ENCODE measurements at places on chromosomes 5 and 9. TPM values are rescaled to one million over a fixed set of nuclear protein-coding genes. Genes with fewer than 3 reads are reported as not detected.

GRM6 gene
- not detected for total RNA-seq

CATSPER3 gene
- not detected for total RNA-seq

CLTA gene
- 389 TPM for total RNA-seq

IL7R gene
- 0.82 TPM for total RNA-seq

RAPGEF1 gene
- 87.3 TPM for total RNA-seq

PLCXD3 gene
- total RNA-seq = not detected

CCDC152 gene
- 0.23 TPM for total RNA-seq

SPATA31D4 gene
- total RNA-seq = not detected

DNA sequence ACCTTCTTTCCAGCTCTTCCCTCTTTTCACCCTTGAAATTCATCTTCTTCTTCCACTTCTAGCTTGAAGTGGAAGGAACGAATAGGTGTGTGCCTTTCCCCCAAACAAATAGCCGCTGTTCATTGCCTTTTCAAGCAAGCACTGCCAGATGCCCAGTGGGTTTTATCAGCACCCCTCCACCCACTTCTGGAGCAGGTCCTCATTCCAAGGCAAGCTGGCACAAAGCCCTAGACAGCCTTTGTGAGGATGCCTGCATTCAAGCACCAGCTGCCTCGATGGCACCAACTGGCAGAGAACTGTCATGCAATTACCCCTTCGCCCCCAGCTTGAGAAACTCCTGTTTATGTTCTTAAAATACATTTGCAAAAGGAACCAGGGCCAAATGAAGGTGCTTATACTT is 36.5 kb downstream of the SERINC5 start:
- no peak for DNase-seq

- no peak for DNase-seq
These were observed 49.6 kb downstream of the ANKDD1B start for GRCh38 chr5:75660678-75661465.

GRCh38 chr5:81533629-81534405 is 139.9 kb upstream of the ACOT12 start:
- no peak for DNase-seq

GRCh38 chr5:154712518-154713437 is 42.4 kb upstream of the LARP1 start:
- DNase-seq = no peak

DNA sequence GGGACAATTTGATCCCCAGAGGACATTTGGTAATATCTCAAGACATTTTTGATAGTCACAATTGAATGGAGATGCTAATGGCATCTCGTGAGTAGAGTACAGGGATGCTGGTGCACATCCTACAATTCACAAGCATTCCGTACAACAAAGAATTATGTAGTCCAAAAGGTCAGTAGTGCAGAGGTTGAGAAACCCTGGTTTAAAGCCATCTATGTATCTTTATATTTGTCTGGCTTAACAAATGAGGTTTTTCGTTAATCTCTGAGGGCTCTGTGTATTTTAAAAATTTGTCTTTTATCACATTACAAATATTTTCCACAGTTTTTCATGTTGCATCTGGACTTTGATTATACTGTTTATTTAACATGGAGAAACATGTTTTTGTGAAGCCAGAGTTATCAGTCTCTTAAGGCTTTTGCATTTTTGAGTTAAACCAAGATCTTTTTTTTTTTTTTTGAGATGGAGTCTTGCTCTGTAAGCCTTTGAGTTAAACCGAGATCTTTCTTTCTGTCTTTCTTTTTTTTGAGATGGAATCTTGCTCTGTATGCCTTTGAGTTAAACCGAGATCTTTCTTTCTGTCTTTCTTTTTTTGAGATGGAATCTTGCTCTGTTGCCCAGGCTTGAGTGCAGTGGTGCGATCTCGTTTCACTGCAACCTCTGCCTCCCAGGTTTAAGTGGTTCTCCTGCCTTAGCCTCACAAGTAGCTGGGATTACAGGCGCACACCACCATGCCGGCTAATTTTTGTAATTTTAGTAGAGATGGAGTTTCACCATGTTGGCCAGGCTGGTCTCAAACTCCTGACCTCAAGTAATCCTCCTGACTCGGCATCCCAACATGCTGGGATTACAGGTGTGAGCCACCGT is 2.8 kb downstream of the HSDL2 start:
- DNase-seq = no peak

DNA sequence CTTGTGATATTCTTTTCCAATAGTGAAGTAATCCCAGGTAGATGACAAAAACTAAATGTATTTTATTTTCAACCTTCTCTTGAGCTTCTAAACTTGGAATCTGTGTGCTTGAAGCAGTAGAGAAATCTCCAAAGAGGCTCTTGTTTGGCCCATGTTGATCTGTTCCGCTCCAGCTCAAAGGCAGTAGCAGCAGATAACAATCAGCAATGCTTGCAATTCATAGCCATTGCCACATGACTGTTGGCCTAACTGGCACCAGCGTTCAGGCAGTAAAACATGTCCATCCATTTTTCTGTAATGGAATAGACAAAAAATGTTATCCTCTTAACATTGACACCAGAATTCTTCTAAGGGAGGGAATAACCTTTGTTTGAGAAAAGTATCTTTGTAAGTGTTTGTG is 270.7 kb upstream of the MSX2 start:
- no peak for DNase-seq

DNA sequence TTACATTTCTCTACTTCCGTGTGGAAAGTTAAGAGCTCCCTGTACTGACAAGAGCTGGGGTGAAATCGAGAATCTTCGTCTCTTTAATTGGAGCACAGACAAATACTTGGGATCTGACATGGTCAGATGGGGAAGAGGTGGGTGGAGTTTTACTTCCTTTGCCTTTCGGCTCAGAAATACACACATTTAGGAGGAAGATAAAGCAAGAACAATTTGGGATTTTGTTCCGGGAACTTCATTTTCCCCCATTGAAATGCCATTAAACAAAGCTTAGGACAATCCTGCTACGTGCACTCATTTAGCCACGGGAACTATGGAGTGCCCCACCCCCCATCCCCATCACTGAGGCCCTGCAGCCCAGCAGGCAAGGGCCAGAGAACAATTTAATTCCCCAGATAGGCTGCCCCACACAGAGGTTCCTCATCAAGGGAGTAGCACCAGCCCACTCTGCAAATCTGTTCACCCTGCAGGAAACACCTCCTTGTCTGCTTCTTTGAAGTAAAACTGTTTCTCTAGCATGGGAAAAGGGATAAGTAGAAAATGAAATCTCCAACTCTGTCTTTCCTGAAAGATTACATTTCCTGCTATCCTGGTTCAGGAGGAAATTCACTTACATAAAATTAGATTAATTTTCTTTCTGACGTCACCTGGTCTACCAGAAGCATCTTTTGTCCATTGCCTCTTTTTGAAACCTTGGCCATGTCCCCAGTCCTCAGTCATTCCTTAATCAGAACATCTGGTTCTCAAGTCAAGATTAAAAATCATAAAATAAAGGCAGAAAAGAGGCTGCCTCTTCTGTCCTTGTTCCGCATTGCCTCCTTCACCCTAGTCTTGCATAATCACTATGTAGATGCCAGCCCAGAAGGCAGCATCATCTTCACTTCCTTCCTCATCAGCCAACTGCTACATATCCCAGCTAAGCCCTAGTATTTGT is 206.4 kb downstream of the ENC1 start:
- DNase-seq = no peak

- DNase-seq = no peak
These were observed 910 bp downstream of the TRIM14 start for GRCh38 chr9:98117984-98118639.

DNA sequence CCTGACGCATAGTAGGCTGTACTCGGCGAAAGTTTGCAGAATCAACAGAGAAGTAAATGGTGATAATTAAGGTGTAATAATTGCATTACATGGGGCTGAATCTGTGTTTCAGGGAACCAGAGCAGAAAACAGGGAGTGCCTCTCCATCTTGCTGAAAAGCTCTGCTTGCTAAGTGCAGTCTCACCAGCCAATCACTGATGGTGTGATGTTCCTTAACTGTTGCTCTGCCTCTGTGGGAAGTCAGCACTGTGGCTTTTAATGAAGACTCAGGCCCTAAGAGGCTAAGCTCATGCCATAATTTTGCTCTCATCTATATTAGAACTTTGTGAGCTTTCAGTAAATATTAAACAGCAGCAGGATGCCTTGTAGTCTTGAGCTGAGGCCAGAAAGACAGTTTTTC is 4.5 kb downstream of the PHF24 start:
- no peak for DNase-seq

DNA sequence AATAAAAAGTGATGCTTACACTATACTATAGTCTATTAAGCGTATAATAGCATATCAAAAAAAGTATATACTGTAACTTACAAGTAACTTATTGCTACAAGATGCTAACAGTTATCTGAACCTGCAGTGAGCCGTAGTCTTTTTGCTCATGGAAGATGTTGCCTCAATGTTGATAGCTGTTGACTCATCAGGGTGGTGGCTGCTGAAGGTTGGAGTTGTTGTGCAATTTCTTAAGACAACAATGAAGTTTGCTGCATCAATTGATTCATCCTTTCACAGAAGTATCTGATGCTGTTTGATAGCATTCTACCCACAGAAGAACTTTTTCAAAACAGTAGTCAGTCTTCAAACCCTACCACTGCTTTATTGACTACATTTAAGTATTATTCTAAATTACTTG is 7.8 kb upstream of the C9orf40 start:
- DNase-seq = no peak

DNA sequence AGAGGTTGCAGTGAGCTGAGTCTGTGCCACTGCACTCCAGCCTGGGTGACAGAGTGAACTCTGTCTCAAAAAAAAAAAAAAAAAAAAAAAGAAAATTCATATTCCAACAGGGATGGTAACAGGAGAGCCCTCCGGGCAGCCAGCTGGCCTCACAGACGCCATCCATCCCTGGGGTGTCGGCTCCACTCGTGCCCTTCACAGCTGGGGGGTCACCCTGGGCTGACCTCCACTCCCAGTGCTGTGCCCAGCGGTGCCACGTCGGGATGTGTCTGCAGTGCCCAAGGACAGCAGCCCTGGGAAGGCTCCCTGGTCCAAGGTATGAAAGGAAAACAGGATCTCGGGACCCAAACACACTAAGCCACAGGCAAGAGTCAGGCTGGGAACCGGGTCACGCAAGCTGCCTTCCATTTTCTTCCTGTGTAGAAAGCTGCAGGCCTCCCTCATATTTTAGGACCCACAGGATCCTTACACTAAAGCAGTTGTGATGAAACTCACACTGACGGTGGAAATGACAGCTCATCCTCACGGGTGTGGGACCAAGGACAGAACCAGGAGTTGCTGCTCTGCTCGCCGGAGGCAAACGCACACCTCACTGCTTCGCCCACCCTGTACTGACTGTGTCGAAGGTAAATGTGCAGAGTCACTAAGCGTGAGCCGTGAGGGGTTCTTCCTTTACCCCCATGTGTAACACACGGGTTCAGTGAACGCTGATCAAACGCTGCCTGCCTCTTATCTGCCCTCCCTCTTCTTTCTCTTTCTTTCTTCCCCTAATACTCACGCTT is 5.3 kb downstream of the SLC12A7 start:
- DNase-seq = no peak

DNA sequence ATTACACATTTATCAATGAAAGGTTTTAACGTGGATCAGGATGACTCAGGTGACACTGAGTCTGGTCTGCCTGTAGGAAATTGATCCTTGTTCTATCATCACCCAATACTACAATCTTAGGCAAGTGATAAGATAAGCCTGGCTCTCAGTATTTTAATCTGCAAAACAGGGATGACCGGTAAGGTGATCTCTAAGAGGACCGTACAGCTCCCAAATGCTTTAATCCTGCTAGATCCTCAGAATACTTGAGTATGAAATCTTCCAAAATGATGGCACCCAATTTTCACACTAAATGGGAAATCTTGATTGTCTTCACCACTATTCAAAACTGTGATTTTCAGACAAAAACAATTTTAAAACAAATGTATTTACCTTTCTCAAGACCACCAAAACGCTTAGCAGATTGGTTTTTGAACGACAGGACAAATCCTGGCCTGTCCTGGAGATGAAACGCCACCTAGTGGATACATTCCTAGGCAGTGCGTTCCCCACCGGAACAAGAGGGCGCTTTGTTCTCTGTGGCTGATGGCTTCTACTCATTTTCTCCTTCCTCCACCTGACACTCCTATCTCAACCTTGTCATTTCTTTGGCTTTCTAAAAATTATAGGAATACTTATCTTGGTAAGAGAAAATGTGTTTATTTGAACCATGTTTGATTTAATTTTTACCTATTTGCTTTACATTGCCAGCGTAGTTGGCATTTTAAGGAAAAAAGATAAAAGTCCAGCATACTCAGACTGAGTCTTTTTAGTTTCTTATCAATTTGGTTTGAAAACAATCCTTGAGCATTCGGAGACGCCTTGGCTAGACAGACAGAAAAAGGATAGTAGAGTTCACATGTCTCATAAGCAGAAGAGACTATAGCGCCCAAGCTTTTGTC is 41.2 kb upstream of the VCAN start:
- DNase-seq = peak; percentile 33

DNA sequence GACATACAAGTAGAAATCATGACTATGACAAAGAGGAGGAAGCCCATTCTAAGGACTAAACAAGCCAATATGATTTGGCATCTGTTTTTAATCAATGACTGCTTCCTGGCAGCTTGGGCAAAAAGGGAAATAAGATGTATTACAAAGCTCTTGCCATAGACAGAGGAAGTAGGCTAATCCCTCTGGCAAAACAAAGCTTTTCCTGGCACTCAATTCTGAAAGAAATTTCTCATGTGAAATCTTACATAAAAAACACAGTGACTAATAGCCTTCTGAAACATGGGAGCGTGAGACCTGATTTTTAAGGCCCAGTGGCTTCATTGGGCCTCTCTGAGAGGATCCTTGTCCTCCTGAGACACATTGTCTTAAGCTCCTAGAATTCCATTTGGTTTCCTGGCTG is 93.6 kb downstream of the COL23A1 start:
- DNase-seq = no peak

- DNase-seq = no peak
These were observed 226.6 kb downstream of the SAXO1 start for GRCh38 chr9:18806232-18807080.

DNA sequence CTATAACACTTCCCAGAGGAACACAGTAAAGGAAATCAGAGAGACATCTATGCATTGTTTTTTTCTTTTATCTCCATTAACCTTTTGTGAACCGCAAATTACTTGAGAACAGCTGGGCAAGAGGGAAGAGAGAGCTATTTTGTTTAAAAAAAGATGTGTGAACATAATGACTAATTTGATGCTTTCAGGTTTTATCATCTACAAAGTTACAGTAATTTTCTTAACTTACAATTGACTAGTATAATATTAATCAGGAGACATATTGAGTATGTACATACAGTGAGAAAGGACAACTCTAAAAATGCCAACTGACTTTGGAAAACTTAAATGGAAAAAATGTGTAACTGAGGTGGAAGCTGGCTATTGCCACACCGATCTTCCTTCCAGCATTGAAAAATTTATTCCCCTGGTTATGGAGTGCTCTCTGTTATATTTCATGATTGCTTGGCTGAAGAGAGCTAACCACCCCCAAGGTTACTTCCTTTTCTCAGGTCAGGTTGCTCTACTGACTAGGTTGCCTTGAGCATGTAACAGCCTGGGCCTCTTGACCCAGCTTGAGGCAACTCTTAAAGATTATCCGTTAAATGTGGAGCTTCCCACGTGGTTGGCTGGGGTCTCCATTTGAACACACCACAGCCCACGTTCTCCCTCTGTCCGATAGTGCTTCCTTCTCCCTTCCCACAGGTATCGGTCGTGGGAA is 62.6 kb upstream of the C6 start:
- no peak for DNase-seq

GRCh38 chr9:72203205-72203803 is 54.1 kb downstream of the GDA start:
- DNase-seq = no peak
